ENCODE measurements at places on chromosomes 3 and 15.

GRCh38 chr3:154779571-154779970, 300.5 kb upstream of the MME start:
- no peak for DNase-seq

- peak; percentile 57 for DNase-seq
These were observed 36.0 kb downstream of the TSPAN3 start for GRCh38 chr15:77034695-77035489.

DNA sequence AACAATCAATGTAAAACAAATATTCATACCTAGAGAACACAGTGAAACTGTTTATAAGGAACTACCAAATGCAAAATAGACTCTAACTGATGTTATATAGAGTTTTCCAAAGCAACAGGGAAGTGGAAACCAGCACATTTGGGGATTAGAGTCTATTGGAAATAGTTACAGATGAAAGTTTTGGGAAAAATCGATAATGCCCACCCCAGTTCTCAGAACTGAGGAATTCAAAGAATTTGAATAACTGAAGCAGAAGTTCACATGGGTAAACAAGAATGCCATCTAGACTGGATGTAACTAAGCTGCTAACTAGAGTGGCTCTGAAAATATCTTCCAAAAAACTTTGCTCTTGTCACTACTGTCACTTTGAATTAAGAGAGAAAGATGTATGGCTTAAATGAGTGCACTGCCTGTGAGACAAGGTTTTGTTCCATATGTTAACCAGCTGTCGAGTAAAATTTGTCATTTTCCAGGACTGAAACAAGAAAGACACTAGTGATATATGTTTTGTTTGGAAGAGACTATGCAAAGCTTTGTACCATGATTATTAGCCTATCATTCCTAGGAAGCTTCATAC, 9.2 kb upstream of the DENND4A start:
- DNase-seq, result no peak

DNA sequence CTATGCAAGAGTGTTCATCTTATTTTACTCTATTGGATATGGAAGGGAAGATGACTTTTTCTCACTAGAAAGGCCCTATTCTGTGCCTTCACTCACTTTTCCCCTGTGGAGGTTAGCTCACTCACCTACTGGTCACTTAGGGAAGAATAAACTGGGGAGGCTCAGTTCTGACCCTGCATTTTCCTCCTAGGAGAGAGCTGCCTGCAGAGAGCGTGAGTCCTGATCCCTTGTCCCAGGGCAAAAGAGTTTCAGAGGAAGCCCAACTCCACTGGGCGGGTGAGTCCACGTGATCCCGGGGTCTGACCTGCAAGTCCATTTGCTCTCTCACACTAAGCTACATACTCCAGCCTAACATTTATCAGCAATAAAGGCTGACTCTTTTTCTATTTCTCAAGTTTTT, 8.4 kb downstream of the MORC1 start:
- DNase-seq, result no peak

- no peak for DNase-seq
These were observed 29.1 kb downstream of the ALS2CL start for GRCh38 chr3:46664188-46664970.

DNA sequence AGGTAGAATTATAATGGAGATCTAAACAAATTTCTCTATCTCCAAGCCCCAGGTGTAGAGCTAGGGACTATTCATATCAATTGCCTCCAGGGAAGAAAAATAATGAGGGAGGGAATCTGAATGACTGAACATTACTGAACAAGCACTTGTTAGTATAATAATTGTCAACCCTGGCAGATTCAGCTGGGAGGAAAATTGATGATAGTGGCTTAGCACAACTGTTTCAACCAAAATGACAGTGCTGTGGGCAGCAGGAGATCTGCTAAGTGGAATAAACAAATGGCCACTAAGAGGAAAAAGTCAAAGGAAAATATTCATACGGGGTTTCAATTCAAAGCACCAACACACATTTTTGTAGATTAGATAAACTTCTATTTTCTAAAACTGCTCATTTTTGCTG, 294.9 kb upstream of the ZNF385D start:
- no peak for DNase-seq

- DNase-seq, result no peak
These were observed 173.0 kb upstream of the ROBO2 start for GRCh38 chr3:76866729-76867408.

DNA sequence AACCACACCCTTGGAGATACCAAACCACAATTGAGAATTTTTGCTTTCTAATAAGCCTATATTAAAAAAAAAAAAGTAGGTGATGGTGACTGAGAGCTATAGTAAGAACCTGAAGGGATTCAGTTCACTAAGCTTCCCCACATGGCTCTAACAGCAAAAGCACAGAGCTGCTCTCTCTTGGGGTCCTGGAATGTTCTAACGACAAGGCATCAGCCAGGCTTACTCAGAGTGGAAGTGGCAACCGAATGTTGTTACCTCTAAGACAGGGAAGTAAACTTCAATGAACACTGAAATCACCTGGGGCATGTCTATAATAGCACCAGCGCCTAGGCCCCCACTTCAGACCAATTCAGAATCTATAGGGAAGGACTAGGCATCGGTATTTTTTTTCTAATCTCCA, 397.7 kb downstream of the MAGI1 start:
- DNase-seq, result no peak

GRCh38 chr3:20811631-20812030, 625.6 kb upstream of the SGO1 start:
- DNase-seq, result no peak

All from CD8-positive, alpha-beta T cell (primary cell).